ENCODE measurements at places on chromosomes 1 and 21.

DNA sequence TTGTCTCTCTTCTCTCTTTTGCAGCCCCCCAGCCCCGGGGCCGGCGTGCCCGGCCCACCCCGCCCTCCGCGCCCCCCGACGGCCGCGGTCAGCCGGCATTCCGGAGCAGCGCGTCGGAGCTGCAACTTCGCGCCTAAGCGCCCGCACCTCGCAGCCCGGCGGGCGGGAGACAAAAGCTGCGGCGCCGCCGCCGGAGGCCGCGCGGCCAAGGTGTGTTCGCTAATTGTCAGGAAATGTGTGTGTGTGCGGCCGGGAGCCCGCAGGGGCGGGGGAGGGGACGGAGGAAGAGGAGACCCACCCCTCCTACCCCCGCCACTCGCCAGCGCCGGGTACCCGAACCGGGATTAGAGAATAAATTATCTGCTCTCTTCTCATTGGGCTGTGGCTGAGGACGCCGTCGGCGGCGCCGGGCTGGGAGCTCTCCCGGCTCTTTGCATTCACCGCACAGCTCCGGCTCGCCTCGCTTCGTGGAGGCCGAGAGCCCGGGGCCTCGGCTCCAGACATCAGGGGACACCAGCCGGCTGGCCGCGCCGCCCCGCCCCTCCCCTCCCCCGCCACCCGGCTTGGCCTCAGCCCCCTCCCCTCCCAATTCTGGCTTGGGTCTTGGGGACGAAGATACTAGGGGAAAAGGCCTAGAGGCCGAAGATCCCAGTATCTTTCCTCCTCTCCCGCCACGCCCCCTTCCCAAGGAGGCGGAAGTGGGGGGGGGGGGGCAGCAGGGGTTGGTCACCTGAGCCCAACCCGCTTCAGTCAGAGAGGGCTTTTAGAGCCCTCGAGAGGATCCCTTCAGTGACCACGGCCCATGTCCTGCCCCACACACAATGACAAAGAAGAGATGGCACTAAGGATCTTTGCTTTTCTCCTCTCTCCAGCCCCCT is 1.3 kb upstream of the BLACAT1 start:
- DNase-seq = no peak

DNA sequence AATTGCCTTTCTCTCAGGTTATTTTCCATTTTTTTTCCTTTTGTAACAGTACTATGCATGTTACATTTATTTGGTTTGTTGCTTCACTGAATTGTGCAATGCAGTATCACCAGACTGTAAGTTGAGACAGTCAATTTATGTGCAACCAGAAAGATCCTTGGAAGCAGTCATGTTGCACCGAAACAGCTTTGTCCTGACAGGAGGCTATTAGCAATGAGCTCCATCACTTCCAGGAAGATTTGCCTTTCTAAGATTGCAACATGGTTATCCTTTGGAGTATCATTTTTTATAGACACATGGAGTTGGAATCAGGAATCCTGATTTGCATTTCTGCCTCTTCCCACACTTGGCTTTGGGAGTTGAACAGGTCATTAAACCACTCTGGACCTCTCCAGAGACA is 84.5 kb upstream of the ST6GALNAC5 start:
- DNase-seq = no peak

- no peak for DNase-seq
These were observed 140.1 kb upstream of the NRIP1 start for GRCh38 chr21:15204970-15205286.

DNA sequence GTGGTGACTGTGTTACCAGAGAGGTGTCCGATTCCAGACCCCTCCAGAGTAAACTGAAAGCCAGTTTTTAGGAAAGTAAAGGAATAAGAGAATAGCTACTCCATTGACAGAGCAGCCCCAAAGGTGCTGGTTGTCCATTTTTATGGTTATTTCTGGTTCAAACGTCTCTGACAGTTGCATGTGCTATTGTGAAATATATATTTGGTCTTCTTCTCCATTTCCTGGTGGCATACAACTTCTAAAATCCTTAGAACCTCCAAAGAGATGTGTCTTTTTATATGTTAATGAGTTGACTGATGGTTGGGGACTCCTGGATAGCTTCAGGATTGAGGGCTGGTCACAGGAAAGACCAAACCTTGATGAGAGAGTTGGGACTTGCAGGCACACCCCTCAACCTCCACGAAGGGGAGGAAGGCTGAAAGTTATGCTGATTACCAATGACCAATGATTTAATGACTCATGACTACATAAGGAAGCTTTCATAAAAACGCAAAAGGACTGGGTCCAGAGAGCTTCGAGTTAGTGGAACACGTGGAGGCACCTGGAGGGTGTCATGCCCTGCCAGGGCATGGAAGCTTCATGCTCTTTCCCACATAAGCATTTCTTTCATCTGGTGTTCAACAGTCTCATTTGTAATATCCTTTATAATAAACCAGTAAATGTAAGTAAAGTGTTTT is 100.7 kb downstream of the SLC16A1 start:
- DNase-seq = no peak

GRCh38 chr1:5876094-5876650 is 116.1 kb downstream of the NPHP4 start:
- DNase-seq = no peak

DNA sequence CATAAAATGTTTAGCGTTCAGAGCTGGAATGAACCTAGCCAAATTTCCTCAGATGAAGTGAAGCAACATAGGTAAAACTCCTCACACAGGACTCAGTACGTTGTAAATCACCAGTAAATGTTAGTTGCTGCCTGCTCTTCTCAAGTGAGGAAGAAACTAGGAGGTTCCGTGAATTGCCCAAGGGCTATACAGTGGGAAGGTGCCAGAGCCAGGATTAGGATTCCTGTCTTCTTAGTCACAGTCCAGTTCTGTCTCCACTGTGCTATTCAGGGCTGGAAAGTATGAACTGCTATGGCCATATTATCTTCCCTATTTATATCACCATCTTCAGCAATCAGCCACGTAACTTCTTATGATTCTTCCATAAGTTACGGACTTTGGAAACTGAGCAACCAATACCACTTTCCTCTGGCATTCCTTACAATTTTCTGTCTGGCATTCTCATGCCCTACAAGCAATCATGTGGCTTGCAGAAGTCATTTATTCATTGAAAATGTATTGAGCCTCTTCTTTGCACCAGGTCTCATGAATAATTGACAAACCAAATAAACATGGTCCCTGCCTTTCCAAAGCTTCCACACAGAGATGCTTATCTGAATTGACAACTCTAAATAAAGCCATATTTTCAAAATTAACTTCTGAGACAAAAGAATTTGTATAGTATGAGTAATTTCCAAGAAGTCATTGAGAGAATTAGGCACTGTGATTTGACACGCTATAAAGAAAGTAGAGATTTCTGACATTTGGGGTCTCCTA is 271.6 kb upstream of the SGIP1 start:
- DNase-seq = no peak

DNA sequence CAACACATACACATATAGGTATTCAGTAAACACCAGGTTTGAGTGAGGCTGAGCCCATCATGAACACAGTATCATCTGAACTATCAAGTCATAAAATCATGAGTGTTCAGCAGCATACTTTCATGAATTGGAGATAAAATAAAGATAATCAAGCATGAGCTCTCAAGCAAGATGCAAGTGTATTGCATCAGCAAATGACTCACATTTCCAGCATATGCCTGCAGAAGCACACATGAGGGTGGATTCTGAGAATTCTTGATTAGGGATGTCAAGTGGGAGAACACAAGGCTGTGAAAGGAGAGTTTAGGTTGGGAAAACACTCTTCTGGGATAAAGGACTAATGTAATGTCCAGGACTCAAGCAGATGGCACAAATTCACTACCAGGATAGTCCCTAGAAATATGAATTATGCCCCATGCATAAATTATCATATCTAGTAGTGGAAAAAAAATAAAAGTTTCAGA is 299.2 kb downstream of the SRGAP2C start:
- DNase-seq = no peak

DNA sequence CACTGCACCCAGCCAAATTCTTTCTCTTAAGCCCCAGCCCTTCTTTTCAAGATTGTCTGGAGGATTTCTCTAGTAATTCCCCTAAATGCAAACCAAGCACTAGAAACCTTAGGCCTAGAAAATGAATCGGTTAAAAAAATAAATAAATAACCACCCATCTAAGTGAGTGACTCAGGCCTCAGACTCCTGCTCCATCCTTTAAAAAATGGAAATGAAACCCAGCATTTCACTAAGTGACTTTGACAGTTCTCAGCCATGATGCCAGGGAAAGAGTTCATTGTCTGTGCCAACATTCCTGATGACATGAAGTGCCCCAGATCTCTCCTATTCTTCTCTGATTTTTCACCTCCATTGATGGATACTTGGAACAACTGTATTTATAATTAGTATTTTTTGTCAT is 415.2 kb upstream of the DAB1 start:
- no peak for DNase-seq

DNA sequence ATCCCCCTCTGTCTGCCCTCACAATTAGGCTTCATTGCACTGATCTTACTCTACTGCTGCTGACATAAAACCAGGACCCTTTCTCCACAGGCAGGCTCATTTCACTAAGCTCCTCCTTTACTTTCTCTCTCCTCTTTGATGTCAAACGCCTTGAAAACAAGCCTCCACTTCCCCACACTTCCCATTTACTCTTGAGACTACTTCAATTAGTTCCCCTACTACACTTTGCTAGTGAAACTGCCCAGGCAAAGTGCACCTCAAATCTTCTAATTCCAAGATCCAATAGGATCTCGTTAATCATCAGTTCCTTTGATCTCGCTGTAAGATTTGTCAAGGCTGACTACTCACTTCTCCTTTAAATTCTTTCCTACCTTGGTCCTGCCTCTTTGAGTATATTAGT is 5.9 kb upstream of the CDC20 start:
- no peak for DNase-seq

GRCh38 chr1:84712276-84712874 is 22.1 kb upstream of the SSX2IP start:
- no peak for DNase-seq

DNA sequence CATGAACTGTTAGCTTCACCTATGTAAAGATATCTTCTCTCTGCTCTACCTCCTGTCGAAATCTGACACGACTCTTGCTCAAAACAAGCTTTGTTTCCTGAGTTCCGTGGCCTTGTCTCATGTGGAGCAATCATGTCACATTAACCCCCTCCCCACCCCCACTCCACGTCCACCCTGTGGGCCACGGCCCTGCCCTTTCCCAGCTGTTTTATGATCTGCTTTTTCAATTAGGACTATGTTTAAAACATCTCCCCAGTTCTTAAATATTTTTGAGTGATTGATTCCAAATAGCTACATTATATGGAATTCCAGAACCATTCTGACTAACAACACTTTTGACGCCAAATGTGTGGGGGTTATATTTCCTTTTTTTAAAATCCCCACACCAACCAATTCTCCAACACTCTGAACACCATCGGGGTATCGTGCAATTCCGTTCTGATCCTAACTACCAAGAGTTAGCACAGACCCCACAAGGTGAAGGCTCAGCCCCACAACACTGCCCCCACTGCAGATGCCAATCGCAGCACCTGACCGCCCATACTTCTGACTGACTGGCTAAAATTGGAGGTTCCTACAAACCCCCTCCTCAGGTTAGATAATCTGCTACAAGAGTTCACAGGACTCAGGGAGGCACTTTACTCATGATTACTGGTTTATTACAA is 12.7 kb upstream of the S100A8 start:
- DNase-seq = no peak

DNA sequence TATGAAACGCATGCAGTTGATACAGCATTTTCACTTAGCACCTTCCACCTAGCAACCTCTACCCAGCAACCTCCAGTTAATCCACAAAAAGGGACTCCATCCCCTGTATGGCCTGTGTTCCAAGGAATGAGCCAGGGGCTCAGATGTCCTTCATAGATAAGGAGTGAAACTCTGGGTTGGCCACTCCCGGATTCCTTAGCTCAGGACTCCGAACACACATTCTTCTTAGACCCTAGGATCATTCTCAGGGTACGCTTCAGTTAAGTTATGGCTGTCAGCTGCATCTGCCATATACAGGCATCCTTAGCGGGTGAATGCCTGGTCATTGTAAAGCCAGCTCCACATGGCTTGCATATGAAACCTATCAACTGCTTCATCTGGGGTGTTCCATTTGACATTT is 15.9 kb upstream of the IFI6 start:
- no peak for DNase-seq

DNA sequence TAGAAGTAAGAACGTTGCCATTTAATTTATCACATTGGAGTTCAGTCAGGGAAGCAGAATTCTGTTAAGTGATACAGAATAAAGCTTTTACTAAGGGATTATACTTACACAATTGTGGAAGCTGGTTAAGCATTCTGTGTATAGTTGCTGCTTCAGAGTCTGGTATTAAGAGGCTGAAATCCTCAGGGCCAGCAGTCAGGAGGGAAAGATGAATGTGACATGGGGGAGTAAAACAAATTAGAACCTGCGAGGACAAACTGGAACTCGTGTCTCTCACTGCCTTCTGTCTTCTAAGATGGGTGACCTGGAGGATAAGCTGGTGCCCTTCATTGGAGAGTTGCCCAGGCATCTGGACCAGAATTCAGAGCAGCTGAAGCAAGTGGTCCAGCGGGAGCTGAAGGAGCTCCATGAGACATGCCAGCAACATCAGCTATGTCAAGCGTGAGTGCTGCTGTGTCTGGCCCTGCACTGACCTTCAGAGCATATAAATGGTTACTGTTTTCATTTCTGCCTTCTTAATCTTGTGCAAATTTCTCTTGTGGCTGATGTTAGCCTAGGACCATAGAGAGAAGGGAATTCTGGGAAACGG is 23.0 kb downstream of the MARK1 start:
- DNase-seq = no peak

DNA sequence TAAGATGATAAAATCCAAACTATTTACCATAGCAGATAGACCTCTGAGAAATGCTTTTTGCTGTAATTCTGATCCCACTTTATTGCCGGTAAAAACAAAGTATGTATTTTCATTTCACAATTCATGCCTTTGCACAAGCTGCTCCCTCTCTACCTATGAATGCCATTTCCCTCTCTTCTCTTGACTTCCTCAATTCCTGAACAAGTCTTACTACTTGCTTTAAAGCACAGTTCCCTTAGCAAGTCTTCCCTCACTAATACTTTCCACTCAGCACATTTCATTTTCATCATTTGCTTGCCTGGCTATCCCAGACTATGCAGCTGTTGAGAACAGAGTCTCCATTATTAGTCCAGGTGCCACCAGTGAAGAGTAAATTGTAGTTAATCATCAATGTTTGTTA is 13.8 kb downstream of the GPATCH2 start:
- no peak for DNase-seq

DNA sequence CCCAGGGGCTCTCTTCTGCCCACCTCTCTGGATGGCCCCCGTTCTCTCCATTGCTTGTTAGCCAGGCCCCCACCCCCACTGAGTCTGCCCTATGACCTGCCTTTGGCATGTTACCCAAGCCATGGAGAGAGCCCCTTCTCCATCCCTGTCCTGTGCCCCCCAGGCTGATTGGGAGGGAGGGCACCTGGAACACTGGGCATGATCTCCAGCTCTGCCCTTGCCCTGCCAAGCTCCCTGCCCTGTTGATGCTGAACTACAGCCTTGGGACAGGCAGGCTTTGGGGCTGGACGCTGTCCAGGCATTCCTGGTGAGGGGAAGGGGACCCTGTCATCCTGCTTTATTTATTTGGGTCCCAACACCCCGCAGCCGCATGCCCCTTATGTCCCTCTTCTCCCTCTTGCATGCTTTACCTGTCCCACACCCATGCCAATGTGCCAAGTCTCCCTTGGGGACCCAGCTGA is 10.7 kb downstream of the TRIM46 start:
- no peak for DNase-seq

Measured in activated CD8-positive, alpha-beta memory T cell treated with anti-CD3 and anti-CD28 coated beads for 48 hours (primary cell).